ENCODE measurements at places on chromosomes 12 and 14.

- DNase-seq, result no peak
Measured at GRCh38 chr14:89399594-89400068, 17.4 kb downstream of the FOXN3 start.

DNA sequence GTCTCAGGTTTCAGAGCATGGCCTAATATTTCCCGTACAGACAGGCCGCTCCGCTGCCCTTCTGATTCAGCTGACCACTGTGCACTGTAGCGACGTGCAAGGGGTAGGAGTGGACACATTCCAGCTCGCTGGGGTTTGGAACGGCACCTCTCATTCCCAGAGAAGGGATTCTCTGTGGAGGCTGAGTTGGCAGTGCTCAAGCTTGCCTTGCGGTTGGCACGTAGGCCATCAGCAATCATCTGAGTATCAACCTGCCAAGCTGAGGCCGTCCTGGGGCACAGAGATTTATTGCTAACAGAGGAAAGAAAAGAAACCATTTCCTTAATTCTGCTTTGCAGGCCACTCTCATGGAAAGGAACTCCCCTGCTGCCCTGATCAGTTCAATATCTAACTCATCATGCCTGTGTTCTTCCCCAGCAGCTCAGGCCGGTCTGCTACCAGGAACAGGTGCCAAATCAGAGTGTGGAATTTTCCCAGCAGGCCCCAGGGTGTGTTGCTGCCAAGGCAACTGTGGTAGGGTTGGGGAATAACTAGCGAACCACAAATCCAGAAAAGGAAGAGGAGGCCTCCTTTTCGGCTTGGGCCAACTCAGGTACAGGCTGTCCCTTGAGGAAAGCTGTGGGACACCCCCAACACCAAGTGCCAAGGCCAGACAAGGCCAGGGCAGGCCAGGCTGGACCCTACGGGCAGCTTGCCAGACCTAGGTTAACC, 92.5 kb downstream of the SSPN start:
- DNase-seq, result no peak

- no peak for DNase-seq
Measured at GRCh38 chr14:64725879-64726584, 21.8 kb downstream of the PLEKHG3 start.

GRCh38 chr12:67424784-67425183, 155.6 kb downstream of the CAND1 start:
- DNase-seq, result no peak

- DNase-seq, result no peak
Measured at GRCh38 chr12:52037248-52037861, 13.9 kb upstream of the NR4A1 start.

GRCh38 chr14:94390372-94391086, 2.1 kb upstream of the SERPINA1 start:
- DNase-seq, result no peak

DNA sequence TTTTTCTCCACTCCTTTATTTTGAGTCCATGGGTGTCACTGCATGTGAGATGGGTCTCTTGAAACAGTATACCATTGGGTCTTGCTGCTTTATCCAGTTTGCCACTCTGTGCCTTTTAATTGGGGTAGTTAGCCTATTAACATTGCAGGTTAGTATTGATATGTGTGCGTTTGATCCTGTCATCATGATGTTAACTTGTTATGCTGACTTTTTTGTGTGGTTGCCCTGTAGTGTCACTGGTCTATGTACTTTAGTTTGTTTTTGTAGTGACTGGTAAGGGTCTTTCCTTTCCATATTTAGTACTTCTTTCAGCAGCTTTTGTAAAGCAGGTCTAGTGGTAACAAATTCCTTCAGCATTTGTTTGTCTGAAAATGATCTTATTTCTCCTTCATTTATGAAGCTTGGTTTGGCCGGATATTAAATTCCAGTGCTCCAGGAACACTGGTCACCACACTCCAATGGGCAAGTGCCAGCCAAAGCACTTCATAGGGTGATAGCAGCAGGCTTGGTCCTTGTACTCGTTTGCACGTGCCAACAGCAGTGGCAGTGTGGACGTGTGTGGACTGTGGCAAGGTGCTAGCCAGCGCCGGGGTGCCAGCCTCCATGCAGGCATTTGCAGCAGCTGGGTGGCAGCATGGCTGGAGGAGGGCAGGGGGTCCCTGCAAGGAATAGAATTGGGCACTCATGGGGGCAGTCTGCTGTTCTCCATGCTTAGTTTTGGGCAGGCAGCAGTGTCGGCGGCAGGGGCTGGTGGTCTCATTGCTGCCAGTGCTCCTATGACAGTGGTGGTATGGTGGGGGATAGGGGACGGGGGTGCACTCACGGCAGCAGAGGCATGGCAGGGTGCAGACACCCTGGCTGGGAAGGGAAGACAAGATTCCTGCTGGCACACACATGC, 53.5 kb downstream of the FRS2 start:
- DNase-seq, result no peak

- DNase-seq, result no peak
Measured at GRCh38 chr14:80393766-80394165, 182.5 kb upstream of the DIO2 start.

DNA sequence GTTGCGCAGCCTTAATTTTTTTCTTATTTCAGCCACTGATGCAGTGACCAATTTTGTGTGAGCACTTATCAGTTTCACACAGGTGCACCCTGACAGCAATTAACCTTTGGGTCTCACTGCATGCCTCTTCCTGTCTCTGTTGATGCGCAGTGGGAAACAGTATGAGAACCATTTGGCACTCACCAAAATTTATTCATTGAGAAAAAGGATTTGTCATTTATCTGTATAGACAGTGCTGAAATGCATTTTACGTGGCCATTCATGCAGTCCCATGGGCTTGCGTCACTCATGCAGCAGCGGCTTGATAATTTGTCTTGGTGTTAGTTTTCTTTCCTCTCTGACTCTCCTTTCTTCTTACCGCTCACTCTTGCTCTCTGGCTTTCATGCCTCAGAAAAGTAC, 157.5 kb downstream of the C12orf75 start:
- no peak for DNase-seq

GRCh38 chr14:96461950-96462798, 40.0 kb upstream of the PAPOLA start:
- no peak for DNase-seq

DNA sequence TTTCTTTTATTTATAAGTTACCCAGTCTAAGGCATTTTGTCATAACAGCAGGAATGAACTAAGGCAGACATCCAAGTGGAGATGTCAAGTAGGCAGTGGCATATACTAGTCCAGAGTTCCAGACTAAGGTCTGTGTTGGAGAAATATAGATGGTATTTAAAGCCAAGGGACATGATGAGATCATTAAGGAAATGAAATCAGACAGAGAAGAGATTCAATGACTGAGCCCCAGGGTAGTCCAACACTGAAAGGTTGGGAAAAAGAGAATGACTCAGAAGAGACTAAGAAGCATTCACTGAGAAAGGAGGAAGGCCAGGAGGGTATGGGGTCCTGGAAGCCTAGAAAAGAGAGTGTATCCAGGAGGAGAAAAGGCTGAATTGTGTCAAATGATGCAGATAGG, 442.2 kb upstream of the CCDC196 start:
- DNase-seq, result no peak

GRCh38 chr12:6386491-6386890, 2.5 kb downstream of the LTBR start:
- no peak for DNase-seq

GRCh38 chr14:99123208-99123870, 148.7 kb downstream of the BCL11B start:
- DNase-seq, result no peak

- DNase-seq, result no peak
Measured at GRCh38 chr12:110906083-110906482, 14.3 kb downstream of the MYL2 start.

GRCh38 chr12:57745485-57745881, 644 bp downstream of the TSPAN31 start:
- DNase-seq, result no peak

DNA sequence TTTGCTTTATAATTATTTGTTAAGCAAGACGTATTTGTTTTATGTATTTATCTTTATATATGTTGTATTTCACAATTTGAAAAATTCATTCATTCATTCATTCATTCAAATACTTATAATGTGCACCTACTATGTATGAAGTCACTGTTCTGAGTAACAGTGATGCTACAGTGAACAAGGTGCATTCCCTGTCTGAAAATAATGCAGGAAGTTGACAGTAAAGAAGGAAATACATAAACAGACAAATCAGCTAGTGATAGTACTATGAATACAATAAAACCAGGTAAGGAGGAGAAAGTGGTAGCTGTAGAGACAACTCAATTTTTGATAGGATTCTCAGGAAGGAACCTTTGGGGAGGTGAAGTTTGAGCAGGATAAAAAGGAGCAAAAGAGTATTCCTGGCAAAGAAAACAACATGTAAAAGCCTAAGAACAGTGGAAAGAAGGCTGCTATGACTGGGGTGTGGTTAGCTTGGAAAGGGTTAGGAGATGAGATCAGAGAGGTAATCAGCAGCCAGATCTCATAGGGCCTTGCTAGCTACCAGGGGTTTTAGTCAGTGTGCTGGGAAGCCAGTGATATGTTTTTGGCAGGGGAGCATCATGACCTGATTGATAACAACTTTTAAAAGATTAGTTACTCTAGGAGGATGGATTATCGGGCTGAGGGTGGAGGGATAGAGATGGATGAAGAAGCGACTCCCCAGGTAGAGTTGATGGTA, 17.4 kb downstream of the BICDL1 start:
- no peak for DNase-seq

- DNase-seq, result no peak
Measured at GRCh38 chr14:79166171-79166570, 996.0 kb downstream of the NRXN3 start.

GRCh38 chr14:68853749-68854148, 60.9 kb upstream of the ZFP36L1 start:
- no peak for DNase-seq

DNA sequence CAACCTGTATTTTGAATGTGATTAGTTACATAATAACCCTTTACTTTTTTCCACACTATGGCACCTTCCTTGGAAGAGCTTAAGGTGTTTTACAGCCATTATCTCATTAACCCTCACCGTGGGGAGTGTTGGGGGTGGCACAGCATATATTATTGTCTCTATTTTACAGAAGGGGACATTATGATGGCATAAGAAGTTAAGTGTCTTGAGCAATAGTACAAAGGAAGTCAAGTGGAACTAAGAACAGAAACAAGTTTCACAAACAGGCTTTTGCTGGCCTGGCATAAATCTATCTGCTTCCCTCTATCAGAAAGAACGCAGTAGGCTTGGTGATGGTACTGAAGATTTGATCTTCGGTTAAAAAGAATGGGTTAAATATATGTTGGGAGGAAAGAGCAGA, 169.7 kb upstream of the OTX2 start:
- DNase-seq, result no peak

GRCh38 chr14:93962701-93963601, 13.4 kb downstream of the ASB2 start:
- peak; percentile 56 for DNase-seq

DNA sequence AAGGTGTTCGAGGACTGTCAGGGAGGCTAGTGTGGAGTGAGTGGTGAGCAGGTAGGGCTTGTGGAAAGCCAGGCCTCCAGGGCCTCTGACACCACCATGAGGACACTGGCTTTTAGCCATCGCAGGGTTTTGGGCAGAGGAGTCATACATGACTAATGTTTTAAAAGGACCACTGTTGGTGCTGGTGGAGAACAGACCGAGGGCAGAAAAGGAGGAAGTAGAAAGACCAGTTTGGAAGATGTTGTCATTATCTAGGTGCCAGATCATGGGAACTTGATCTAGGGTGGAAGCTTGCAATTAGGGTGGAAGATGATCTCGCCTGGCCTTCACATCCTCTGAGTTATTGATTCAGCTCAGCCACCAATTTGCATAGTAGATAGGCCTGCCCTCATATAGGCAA, 144.2 kb downstream of the C12orf75 start:
- no peak for DNase-seq

- DNase-seq, result no peak
Measured at GRCh38 chr12:108964371-108965352, 56.2 kb downstream of the SVOP start.

All from activated T-cell treated with anti-CD3 and anti-CD28 coated beads, Interleukin-2, amount 50 U/mL, for 1 hour (primary cell).